ENCODE measurements at places on chromosomes 6 and 20. TPM values are rescaled to one million over a fixed set of nuclear protein-coding genes. Genes with fewer than 3 reads are reported as not detected.

Gene NUDT3
- total RNA-seq, result 60.3 TPM

Gene GPSM3
- 2.2 TPM for total RNA-seq

Gene GRM1
- not detected for total RNA-seq

Gene PPARD
- 16.7 TPM for total RNA-seq

Gene PLA2G7
- not detected for total RNA-seq

Gene RBBP8NL
- not detected for total RNA-seq

Gene DUSP15
- not detected for total RNA-seq

Gene CD24
- total RNA-seq, result 5.9 TPM

Gene HSPA1B
- 178 TPM for total RNA-seq

Gene RAET1L
- not detected for total RNA-seq

Gene C2
- 3.9 TPM for total RNA-seq

DNA sequence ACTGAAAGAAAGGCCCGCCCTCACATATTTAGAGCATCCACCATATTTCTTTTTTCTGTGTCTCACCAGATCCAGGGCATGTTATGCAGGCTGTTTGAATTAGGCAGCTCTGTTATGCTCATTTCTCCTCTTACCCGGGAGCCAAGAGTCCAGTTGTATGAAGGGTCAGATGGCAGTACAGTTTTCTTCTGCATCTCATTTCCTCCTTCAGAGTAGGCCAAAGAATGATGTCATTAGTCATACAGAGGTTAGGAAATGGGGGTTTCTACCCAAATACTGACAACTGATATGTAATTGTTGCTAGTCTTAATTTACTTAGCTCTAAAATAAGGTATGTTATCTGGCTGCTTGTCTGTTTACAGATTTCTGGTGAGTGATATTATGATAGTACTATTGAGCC lies 130.8 kb downstream of the SOBP start:
- no peak for DNase-seq

DNA sequence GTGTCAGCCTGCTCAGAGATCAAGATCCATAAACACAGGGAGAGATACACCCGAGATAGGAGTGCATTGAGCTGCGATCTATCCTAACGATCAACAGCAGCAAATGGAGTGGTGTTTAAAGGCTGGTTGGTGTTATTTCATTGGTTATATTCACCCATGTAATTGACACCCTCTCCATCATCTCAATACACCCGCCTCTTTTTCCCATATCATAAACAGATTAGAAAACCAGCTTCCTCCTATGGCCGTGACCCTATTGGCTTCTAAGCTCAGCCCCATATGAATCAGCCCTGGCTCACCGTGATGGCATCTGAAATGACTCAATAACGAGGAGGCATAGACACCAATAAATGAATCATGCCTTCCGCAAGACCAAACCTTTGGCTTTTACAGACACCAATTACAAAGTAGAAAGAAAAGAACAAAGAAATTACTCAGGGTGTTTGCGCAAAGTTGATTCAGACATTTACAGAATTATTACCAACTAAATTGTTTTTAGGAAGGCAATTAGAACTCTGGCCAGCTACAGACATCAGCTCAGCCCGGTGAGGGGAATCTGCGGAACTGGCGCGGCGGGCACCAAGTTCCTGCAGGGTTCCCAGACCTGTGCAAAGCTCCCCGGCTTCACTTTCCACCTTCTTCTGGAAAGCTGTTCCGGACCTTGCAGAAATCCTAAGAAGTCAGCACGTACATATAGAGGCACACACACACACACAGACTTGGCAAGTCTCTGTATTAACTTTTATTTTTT lies 11.5 kb downstream of the PMEPA1 start:
- DNase-seq, result no peak

- DNase-seq, result no peak
These were observed 12.7 kb downstream of the COL9A3 start for GRCh38 chr20:62829231-62830230.

- DNase-seq, result no peak
These were observed 137.2 kb downstream of the EYA2 start for GRCh38 chr20:47031821-47032220.

DNA sequence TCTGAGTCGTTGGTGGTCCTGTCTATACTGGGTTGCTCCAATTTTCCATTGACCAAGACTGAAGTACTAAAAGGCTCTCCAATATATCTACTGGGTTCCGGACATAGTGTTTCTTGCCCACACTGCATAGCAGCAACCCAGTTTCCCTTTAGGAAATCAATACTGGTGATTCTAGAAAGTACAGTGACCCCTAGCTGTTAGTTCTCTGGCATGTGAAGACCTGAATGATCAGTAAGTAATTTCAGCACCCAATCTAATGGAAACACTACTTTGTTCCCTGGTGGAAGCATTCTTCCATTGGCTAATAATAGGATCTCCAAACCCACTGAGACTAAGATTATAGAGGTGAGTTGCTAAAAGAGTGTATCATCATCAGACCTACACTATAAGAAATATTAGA lies 40.8 kb upstream of the STMND1 start:
- DNase-seq, result no peak

DNA sequence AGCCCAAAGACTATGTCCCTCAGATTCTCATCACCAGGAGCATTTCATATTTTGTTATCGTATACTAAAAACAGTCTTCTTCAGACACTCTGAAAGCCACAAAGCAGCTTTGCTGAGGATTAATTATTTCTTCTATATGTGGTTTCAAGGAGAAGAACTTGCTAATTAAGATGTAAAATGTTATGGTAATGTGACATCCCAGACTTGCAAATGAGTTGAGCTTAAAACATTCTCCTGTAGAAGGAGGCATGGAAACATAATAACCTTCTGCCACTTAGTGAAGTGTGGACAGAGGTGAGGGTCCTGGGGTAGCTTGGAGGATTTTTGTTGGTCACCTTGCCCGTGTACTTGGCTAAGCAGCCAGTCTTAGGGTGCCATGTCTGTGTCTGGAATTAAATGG lies 16.7 kb upstream of the MAPRE1 start:
- DNase-seq, result no peak

DNA sequence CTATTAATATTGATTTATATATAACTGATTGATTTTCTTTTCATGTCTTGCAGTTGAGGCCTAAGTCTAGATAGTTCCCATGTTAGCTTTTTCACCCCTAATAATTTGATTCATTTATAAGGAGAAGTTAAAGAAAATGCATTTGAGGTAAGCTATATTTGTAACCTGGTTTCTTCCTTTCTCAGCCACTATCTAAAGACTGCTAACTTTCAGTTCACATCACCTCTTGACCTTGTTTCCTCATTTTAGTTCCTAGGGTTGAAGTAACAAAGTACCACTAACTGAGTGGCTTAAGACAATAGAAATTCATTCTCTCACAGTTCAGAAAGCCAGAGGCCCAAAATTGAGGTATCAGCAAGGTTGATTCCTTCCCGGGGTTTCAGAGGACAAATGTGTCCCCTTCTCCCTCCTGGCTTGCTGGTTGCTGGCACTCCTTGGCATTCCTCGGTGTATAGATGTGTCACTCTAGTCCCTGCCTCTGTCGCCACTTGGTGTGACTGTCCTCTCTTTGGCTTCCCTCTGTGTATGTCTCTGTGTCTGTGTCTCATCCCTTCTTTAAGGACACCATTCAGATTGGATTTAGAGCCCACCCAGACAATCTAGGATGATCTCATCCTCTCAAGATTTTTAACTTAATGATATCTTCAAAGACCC lies 55.9 kb upstream of the C20orf144 start:
- no peak for DNase-seq

GRCh38 chr6:122838060-122838780 lies 49.2 kb downstream of the SMPDL3A start:
- no peak for DNase-seq

DNA sequence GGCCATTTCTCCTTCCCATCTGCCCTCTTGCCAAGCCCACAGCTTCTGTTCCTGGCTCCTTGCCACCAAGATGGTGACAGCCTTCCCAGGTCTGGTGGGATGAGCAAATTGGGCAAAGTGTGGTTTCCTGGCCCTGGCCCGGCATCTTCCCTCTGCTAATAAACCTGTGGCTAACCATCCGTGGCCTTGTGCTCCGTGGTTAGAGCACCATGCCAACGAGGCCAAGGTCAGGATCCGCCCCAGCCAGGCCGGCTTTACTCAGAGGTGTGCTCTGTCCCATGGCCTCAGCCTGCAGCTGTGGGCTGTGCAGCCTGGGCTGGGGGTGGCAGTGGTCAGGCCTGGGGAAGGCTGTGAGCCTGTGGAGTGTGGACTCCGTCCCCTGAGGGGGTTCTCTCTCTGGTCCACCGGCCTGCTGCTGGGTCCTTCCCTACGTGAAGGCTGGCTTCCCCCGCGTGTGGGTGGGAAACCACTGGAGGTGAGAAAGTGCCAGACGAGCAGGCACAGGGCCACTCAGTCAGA lies 117.4 kb downstream of the VEGFA start:
- DNase-seq, result no peak

- no peak for DNase-seq
These were observed 536 bp upstream of the FNDC1 start for GRCh38 chr6:159168536-159169192.

DNA sequence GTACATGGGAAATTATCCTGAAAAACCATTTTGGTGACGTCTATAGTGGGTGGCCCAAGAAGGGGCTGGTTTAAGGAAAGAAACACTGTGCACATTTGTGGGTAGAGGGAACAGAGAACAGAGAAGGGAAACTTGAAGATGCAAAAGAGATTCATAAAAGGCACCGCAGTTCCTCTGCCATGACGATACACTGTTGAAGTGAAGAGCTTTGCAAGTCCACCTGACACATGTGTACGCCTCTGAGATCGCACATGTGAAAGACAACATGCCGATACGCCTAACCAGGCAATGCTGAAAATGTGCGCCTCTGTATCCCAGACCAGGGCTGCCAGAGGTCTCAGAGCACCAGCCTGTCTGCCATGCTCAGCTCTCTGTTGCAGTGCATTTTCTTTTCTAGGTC lies 180.9 kb downstream of the KIF16B start:
- no peak for DNase-seq

GRCh38 chr20:20690676-20691476 lies 21.6 kb downstream of the RALGAPA2 start:
- DNase-seq, result no peak

GRCh38 chr20:9573335-9574151 lies 59.2 kb downstream of the LAMP5 start:
- no peak for DNase-seq

DNA sequence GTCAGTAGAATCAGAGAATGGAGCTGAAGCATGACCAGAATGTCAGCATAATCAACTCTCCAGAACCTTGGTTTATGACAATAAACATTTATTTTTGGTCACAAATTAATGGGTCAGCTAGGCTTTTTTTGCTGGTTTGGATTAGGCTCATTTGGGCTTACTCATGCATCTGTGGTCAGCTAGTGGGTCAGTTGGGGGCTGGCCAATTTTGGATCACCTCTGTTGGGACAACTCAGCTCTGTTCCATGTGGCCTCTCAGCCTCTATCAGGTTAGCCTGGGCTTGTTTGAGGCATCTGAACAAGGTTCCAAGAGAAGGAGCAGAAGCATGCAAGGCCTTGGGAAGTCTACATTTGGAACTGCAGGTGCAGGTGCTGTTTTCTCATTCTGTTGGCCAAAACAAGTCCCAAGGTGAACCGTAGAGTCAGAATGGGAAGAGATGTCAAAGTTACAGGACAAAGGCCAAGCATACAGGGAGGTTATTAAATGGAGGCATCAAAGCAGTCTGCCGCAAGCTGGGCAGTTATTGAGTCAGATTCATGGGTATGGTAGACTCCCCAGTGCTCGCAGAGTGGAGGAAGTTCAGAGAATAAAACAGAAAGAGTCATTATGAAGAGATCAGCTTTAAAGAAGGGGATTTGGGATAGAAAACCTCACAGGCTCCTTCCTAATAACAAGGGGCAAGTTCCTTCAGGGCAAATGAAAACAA lies 173.0 kb downstream of the PLCB4 start:
- no peak for DNase-seq

DNA sequence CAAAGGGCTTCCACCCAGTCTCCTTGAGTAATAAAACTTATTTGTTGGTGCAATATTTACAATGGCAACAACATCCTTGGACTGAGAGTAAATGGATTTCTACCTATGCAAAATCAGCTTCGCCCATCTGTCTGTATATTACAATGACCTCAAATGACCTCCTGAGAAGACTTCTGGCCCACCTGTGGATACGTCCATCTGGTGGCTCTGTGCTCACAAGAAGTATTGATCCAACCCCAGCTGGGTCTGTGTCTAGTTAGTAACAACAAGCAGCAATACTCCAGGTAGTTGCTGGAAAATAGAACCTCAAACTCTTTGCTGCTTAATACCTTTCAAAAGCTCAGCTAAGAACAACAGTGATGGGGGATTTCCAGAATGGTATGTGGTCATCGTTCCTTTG lies 34.7 kb upstream of the GSTA4 start:
- no peak for DNase-seq

GRCh38 chr6:13360671-13361540 lies 32.6 kb upstream of the TBC1D7 start:
- DNase-seq, result no peak

GRCh38 chr20:62816884-62817873 lies at the start of gene COL9A3:
Gene COL9A3, plus strand, starts transcription at chr20:62817050. Its CDS starts 15 bp downstream, at chr20:62817065.
- no peak for DNase-seq

- no peak for DNase-seq
These were observed 1.4 kb downstream of the SAMD5 start for GRCh38 chr6:147509891-147510290.

DNA sequence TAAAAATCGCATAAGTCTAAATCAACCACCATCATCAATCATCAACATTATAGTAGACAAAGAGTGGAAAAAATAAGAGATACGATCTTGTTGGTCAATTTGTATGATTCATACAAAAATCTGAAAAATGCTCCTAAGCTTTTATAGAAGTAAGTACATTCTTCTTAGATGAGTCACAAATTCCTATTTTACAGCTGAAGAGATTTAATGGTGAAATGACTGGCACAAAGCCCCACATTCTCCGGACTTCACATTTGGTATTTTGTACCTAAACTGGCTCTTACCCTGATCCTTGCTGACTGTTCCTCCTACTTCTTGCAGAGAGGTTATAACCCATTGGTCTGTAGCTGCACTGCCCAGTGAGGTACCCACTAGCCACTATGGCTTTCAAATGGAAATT lies 29.9 kb upstream of the PREP start:
- DNase-seq, result no peak

DNA sequence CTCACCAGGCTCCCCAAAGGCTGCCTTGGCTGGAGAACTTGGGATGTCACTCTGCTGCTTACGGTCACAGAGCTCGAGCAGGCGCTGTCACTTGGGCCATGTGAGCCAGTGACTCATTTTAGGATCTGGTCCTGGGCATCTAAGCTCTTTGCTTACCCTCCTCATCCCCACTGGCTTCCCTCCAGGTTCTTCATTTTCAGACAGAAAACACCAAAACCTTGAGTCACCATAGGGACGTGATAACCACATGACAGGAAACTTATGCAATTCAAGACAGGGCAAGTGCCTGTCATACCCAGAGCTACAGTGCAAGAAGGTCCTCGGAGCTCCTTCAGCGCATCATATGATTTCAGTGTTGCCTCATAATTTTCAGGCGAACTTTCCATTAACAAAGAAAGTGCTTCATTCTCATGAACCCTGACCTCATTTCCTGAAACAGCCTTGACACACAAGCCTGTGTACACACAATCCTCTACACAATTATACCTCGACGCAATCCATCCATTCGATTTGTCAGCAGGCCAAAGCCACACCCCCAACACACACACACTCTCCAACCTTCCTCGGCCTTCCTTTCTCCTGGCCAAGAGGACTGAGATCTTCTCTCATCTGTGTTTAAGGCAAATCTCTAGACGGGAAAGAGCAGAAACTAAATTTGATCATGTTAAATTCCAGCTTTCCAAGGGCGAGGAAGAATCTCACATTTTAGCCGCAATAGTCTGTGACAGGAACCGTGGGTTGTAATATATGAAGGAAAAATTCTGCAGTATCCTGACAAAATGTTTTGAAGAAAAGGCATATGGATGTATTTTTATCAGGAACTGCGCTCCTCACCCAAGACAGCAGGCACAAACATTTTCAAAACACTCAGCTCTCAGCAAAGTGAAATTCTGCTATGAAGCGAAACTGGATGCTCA lies 25.3 kb downstream of the TBC1D7 start:
- peak; percentile 58 for DNase-seq
